ENCODE measurements at places on chromosomes 5 and 9.
A peak's percentile ranks its signal among the peaks of the same experiment; 100 is the strongest.

GRCh38 chr9:32875242-32875641, 91.9 kb downstream of the TMEM215 start:
- no peak for DNase-seq

GRCh38 chr5:121937762-121938161, 24.0 kb upstream of the SRFBP1 start:
- DNase-seq: no peak

GRCh38 chr5:94461131-94461530, 157.3 kb downstream of the KIAA0825 start:
- no peak for DNase-seq

- no peak for DNase-seq
Observed at GRCh38 chr9:10255758-10256157, 357.0 kb downstream of the PTPRD start.

- no peak for DNase-seq
Observed at GRCh38 chr5:52856564-52856963, 68.8 kb downstream of the ITGA1 start.

DNA sequence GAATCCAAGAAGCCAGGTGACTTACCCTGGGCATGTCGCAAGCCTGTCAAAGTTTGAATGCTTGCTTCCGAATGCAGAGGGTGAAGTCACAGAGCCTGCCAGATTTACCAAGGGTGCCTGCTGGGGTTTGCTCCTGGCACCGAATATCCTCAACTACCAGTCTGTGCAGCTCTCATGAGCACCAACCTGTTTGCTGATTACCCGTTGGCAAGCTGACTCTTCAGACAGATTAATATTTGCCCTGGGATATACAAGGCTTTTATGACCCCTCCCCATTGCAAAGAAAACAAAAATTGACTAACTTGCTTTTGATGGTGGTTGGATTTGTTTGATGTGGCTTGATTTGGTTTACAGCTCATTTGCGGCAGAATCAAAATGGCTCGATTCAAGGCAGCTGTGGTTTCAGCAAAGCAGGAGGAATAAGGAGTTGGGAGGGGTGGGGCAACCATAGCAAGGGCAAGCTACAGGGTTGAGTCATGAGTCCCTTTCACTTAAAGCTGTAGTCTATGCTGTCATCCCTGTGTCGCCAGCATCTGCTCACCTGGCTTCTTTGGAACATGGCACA, 82.3 kb upstream of the AGXT2 start:
- DNase-seq: peak; percentile 74

- peak; percentile 85 for DNase-seq
Observed at GRCh38 chr5:140251527-140251973, 51.4 kb downstream of the PFDN1 start.

- DNase-seq: no peak
Observed at GRCh38 chr5:65919773-65920172, 6.6 kb upstream of the ERBIN start.

- no peak for DNase-seq
Observed at GRCh38 chr5:171330021-171330420, 21.0 kb downstream of the TLX3 start.

- DNase-seq: no peak
Observed at GRCh38 chr5:22722491-22722890, 130.7 kb downstream of the CDH12 start.

- DNase-seq: no peak
Observed at GRCh38 chr5:177410575-177410974, 1.2 kb upstream of the F12 start.

DNA sequence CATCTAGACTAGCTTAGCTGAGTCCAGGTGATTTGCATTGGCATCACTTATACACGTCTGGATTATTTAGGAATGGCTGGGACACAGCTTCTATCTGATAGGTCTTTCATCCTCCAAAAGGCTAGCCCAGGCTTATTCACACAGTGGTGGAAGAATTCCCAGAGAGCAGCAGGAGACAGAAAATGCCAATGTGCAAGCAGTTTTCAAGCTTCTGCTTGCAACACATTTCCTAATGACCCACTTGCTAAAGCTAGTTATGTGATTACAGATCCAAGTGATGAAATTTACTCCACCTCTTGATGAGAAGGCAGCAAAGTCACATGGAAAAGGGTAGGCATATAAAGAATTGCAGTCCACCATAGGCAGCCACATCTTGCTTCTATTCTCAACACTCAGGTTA, 44.2 kb upstream of the MAST4 start:
- DNase-seq: no peak

- DNase-seq: no peak
Observed at GRCh38 chr9:101628173-101628572, 33.4 kb upstream of the PPP3R2 start.

DNA sequence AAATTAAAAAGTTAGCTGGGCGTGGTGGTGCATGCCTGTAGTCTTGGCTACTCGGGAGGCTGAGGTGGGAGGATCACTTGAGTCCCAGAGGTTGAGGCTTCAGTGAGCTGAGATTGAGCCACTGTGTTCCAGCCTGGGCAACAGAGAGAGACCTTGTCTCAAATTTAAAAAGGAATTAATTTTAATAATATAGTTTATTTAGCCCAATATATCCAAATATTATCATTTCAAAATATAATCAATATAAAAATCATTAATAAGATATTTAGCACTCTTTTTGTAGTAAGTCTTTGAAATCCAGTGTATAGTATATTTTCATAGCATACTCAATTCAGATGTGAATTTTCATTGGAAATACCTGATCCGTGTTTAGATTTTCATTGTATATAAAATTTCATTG, 43.2 kb upstream of the ORM1 start:
- DNase-seq: peak; percentile 21

DNA sequence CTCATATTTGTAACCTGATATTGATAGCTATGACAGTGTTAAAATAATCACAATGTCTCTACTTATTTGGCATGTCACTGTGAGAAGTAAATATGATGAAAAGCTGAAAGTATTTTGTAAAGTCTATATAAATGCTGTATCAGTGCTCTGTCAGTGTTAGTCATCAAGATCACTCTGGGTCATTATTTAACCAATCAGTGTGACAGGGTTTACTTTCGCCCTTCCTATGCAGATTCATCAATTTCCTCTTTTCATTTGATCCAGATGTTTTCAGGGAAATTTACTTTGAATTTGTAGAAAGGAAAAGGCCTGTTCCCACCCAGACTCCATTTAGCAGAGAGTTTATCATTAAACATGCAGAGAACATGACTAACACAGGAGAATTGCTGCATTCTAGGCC, 9.9 kb upstream of the PCSK5 start:
- DNase-seq: no peak

DNA sequence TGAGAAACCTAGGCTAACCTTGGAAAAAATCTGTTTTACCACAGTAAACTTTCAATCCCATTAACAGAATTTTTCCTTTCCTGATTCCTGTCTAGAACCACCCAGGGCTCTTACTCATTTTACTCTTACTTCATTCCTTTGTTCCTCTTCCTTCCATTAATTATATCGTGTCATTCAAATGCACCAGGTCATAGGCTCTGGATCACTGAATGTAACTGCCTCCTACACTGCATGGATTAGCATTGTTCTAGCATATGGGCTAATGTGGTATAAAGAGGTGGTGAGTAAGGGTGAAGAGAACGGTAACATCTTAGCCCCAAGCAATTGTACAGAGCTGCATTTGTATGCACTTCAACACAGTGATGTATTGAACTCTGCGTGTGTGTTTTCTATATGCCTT, 49.5 kb upstream of the SPINK5 start:
- no peak for DNase-seq

- DNase-seq: no peak
Observed at GRCh38 chr9:125549891-125550885, 156.8 kb downstream of the MAPKAP1 start.

DNA sequence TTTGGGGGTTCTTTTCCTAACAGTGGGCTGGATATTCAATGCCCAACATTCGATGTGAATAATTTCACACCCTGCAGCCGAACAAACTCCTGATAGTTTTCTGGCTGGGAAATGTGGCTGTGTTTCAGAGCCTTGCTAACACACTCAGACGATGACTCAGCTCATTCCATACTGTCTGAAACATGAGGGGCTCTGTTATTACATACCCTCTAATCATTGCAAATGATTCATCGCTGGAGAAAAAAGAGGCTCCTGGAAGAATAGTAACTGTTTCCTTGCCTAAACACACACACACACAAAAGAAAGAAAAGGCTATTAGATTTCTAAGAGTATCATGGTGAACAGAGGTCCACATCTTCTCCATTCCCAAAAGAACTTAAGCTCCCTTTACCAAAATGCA, 75.8 kb downstream of the OXCT1 start:
- DNase-seq: no peak

DNA sequence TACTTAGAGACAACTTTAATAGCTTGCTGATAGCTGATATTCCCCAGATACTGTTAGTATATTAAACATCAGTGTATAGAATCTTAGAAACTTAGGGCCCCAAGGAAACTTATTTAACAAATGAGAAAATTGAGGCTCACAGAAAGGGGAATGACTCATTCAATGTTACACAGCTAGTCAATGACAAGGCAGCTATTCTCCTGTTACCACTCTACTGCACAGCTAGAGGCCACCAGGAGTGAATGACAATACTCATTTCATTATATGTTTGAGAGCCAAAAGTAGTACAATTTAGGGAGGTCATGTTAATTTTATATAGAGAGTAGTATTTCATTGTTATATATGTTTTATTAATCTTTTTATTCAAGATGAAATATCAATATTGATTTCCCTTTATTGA, 33.2 kb upstream of the PCDHB1 start:
- no peak for DNase-seq

- DNase-seq: no peak
Observed at GRCh38 chr5:84430863-84431663, 46.4 kb upstream of the EDIL3 start.

DNA sequence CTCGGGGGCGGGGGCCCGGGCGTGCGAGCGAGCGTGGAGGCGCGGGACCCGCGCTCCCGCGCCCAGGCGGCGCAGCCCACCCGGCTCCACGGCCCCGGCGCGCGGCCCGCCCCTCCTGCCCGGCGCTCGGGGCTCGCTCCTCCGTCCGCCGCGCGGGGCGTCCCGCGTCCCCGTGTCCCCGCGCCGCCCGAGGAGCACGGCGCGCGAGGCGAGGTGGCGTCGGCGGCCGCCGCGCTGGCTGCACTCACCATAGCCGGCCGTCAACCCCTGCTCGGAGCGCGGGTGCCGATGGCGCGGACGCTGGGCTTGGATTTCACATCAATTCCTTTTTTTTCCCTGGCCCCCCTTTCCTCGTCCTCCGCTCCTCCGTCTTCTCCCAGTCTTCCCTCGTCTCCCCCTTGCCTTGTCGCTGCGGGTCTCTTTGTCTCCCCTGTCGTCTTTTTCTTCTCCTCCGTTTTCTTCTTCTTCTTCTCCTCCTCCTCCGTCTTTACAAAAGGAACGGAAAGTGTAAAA, 494 bp downstream of the PTCH1 start:
- DNase-seq: no peak

DNA sequence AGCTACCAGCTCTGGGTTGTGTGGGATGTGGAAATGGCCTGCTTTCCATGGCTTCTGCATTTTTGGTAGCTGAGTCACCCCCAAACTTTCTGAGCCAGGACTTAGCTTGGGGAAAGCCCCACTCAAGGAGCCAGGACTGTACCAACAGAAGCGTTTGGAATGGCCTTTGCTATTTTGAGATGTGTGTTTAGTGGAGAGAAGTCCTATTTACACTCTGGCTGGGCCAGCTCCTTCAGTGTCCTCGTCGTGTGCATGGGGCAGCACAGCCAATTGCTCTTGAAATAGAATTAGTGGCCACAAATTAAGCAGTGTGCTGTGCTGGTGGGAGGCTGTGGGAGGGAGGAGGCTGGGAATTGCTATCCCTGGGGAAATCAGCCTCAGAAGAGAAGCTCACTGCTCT, 51.6 kb downstream of the ENTREP1 start:
- no peak for DNase-seq

DNA sequence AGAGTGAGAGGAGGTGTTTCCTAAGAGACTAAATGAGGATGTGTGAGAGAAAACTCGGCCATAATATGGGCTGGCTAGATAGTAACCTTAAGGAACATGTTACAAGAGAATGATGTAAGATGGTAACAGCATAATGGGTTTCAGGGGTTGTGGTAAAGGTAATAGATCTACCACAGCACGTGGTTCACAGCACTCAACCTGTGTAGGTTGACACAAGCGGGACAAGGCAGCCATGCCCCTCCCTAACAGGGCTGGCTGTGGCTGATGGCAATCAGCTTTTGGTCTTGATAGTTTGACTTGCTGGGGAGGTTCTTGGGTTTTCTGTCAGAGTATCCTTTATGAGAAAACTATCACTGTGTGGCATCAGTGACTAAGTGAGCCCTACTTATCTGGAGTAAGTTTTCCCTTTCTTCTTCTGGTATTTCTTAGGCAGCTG, 138.6 kb downstream of the TRIO start:
- DNase-seq: no peak
